ENCODE measurements at places on chromosomes 2 and 18.

DNA sequence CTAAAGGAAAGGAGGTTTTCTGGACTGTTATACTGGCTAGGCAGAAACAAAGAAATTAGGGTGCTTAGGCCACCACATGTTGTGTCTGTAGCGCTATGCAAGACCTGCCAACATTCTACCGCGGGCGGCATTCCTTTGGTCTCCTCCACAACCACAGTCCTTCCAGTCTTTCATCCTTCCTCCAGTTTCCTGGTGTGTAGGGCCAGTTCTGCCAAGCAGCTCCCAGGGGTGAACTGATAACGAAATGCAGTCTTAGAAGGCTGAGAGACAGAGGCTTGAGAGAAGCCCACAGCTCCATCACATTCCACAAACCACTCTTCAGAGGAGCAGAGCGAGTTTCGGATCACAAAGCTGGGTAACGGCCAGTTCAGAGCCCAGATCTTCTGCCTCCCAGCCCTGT lies 19.5 kb upstream of the CXXC1 start:
- no peak for DNase-seq

DNA sequence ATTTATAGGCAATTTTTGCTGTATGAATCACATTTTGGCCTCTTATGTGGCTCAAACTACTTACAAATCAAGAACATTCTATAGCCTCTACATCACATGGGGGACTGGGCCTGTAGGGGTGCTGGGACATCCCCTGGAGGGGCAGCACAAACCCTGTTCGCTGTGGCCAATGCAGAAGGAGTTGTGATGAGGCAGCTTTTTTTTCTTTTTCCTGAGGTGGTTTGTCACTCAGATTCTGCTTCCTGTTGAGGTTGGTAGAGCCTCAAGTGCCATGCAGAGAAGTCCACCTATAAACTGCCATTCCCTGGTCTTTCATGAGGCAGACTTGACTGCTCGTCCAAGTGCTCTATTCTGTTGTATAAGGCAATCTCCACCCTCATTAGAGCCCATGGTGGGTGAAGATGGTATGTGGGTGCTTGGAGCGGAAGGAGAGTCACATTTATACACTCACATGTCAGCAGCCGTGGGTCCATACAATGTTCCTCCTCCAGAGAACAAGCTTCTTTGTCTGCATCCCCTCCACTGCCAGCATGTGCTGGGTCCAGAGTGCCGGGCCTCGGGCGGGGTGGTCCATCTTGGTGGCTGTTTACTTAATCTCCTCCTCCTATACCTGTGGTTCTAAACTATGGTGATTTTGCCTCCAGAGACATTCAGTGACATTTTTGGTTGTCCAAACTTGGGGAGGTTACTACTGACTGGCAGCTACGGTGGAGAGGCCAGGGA lies 120.3 kb downstream of the ACOXL start:
- DNase-seq, result no peak

GRCh38 chr2:156956161-156956560 lies 301.3 kb upstream of the GALNT5 start:
- no peak for DNase-seq

DNA sequence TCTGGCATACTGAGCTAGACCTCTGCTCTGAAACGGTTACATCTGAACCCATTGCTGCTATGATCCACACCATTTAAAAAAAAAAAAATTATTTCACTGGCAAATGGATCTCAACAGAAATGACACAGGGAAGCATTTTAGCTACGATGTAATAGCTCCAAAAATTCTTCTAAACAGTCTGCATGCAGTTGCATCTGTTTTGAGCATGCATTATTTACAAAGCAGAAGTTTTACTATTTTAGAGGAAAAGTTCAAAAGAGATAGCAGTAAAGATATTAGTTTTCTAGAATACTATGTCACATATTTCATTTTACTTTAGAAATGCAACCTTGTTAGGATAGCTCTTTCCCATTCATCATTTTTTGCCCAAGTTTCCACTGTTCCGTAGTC lies 265.7 kb downstream of the MEIS1 start:
- no peak for DNase-seq

GRCh38 chr2:198188982-198189381 lies 384.6 kb downstream of the PLCL1 start:
- DNase-seq, result no peak

- no peak for DNase-seq
These were observed 8.8 kb upstream of the SLC35F5 start for GRCh38 chr2:113765276-113765675.

DNA sequence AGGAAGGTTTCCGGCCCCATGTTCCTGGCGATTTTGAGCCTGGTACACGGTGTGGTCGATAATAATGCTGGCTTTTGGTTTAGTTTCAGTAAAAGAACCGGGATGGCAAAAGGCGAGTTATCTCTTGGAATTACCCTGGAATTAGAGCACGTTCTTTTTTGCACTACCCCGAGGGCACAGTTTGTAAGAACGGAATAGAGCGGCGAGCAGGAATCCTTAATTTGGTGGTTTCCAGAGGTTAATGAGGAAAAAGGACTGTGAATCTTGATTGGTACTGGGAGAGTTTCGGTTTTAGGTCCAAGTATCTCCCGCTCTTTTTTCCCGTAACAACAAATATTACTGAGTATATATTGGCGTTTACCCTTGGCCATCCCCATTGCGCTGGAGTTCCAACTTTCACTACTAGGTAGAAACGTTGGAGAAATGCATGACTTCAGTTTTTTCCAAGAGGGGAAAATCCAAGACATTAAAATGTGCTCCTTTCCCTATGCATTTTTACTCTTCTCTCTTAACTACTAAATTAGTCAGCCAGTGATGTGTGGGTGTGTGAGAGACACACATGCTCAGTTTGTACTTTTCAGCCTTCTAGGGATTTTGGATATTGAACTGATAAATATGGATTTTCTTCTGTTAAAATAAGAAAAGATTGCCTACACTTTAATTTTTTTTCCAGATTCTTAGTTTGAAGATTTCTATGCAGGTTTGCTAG lies 160.8 kb downstream of the AGPS start:
- no peak for DNase-seq

DNA sequence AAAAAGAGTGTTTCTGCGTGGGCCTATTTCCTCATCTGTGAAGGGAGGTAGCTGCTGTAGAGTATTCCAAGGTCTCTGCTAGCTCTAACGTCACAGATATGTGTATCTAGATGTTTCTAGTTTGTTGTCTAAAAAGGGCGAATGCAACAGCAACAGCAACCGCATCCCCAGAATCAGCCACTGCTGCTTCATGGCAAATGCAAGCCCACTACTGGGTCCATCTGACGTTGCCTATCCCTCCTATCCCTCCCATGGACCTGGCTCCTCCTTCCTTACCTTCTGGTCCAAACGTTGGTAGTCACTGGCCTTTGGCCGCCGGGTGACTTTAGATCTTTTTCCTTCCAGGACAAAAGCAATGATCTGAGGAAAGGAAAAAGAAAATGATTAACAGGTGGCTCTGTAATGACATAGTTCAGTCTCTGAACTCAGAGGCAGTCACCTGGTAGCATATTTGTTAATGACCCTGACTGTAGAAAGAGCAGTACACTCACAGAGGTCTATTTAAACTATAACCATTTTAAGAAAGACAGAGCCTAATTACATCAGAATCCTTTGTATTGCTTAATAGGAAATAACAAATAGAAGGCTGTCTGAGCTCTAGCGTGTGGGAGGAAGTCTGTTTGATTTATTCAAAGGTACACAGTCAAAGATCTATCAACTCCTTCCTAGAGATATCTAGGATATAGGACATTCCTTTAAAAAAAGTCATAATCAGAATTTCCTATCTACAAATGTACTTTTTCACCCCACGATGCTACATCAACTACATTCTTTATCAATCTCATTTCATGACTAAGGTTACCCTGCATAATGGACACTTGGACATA lies 2.9 kb downstream of the TGOLN2 start:
- no peak for DNase-seq

GRCh38 chr2:12107939-12108338 lies 361.5 kb downstream of the LPIN1 start:
- DNase-seq, result no peak

- no peak for DNase-seq
These were observed 24.2 kb downstream of the PLCL1 start for GRCh38 chr2:197828464-197829135.

- peak; percentile 23 for DNase-seq
These were observed 32.4 kb upstream of the ACYP2 start for GRCh38 chr2:54083021-54083420.

GRCh38 chr2:237124820-237125219 lies 39.1 kb downstream of the COPS8 start:
- no peak for DNase-seq

DNA sequence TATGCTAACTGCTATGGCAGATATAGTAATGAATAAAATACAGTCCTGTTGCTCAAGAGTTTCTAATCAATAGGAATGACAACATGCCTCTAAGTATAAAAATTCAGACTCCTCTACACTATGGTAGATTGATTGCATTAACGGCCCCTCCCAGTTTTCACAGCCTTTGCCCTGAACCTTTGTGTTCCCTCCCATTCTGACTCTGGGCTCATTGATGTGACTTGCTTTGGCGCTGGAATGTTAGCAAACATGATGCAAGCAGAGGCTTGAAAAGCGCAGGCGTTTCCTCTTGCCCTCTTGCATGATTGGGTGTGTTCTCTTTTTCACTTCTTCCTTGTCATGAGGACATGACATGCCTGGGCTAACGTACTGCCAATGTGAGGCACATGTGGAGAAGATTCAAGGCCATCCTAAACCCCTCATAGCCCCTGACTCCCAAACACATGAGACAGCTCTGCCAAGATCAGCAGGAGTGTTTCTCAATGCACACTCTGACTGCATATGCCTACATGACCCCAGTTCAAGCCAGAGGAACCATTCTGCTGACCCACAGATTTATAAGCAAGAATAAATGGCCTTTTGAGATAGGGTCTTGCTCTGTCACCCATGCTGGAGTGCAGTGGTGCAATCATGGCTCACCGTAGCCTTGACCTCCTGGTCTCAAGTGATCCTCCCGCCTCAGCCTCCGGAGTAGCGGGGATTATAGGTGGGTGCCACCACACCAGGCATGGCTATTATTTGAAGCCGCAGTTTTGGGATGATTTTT lies 49.7 kb upstream of the CD28 start:
- no peak for DNase-seq

DNA sequence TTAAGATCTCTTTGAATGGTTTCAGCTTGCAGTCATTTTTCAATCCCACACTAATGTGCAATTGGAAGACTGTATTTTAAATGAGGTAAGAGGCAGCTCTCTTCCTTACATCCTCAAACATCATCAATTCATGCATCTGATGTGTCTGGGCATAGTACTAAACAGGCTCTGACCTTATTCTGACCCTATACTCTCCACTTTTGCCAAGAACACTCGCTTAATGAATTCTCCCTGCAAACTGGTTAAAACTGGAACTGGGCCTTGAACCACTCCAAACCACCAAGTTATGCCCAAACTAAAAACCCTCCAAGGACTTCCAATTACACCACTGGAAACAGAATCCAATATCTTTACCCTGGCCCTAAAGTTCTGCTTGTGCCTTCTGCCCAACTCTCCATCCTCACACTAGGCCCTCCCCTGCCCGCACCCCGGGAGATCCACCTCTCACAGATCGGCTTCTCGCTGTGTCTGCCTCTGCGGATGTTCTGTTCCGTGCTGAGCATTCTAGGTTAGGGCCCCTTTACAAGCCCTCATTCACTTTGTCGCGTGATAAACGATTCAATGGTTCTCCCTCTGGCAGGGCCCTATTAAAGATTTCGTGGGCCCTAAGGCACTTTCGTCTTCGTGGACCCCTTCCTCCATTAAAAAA lies 1.2 kb downstream of the M1AP start:
- peak; percentile 59 for DNase-seq

GRCh38 chr18:78559584-78559983 lies 420.0 kb upstream of the SALL3 start:
- DNase-seq, result no peak

GRCh38 chr18:34694591-34695165 lies 15.4 kb upstream of the DTNA start:
- no peak for DNase-seq

DNA sequence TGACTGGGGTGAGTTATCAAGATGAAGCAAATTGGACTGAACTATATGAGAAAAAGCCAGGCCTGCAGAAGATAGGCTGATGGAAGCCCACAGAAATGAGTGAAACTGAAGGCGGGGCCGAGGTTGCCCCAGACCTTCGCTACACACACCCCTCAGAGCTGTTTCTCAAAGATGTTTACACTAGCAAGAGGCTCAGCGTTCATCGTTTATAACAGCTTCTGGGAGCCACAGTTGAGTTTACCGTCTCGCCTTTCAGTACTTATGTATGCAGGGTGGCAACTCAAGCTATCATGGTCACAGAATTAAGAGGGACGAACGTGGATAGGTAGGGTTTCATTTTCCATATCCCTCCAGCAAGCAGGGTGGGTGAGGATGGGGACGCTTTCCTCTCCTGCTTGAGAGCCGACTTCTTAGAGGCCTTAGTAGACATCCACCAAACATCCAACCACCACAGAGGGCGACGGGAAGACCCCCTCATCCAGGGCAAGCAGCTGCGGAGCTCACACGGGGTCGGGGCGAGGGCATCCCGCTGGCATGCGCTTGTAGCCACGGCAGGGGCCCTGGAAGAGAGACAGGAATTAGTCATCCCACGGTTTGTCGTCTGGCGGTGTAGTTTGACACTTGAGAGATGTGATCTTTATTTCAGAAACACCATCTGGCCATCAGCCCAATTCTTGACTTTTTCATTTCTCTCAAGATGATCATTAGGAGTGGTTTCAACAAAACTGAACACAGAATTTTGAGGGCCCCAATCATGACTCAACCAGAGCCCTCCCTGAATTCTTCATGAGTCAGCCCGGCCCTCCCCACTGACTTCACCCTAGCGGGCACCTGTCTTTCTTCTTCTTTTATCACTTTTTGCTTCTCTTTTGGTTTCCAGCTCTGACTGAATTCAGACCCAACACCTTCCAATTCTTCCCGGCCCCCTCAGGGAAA lies 109.1 kb upstream of the CTDP1 start:
- DNase-seq, result no peak

DNA sequence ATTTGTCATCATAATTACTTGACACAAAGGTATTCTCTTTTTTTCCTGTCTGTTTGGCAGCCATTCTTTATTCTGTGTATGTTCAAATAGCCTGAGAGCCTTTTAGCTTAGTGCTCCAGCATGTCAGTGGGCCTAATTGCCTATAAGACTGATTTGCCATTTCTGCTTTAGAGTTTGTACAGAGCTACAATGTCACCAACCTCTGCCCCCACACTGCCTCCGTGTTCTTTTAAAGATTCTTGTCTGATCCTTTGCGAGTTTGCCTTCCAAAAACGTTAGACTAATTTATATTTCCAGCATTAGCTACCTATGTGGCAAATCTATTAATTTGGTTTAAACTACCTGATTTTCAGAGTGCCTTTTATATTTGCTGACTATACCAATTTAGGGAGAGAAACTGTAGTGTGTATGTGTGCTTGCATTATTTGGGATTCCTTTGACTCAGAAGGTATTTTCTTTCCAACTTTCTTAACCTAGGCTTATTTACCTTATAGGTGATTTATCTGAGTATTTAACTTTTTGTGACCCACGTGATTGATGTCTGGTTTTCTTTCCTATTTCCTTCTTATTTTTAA lies 70.8 kb downstream of the FAM117B start:
- DNase-seq, result no peak

DNA sequence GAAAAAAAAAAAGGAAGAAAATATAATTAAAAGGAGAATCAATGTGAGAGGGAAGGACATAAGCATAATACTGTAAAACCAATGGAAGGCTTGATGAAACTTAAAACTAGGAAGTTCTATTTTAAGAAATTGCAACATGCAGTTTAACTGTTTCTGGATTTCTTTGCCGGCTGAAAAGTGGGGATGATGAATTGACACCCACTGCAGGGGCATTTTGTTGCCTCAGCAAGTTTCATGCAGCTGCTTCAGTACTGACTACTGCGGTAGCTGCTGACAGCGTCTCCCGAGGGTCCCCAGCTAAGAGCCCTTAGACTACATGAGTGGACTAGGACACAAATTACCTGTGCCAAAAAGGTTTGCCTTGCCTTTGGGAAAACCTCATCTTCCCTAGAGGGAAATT lies 69.2 kb downstream of the B3GNT2 start:
- no peak for DNase-seq
